Astrocyte (in vitro differentiated cells and primary cell): ENCODE measurements at places on chromosomes 12 and 14. TPM values are rescaled to one million over a fixed set of nuclear protein-coding genes. Genes with fewer than 3 reads are reported as not detected.

DNA sequence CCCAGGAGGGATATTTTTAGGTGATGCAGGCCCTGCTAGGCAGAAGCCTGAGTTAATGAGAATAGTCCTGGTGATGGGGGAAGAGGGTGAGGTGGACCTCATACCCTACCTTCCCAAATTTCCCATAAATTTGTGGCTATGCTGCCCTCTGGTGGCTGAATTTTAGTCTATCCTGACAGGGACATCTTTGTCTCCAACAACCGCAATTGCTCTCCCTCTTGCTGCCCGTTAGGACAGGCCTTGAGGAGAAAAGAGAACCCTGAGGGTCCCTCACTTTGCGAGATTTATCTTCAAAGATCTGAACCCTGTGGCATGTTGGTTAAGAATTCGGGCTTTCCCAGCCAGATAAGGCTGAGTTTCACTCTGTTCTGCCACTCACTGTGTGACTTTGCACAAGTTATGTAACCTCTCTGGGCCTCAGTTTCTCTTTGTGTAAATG, 9.8 kb upstream of the ZNF385A start:
- peak; percentile 14 for DNase-seq
- no peak overlapping the region for H3K27ac ChIP-seq
- no peaks in the 10 kb centered on the region for H3K4me1 ChIP-seq
- H3K4me3 ChIP-seq, result no peak overlapping the region

DNA sequence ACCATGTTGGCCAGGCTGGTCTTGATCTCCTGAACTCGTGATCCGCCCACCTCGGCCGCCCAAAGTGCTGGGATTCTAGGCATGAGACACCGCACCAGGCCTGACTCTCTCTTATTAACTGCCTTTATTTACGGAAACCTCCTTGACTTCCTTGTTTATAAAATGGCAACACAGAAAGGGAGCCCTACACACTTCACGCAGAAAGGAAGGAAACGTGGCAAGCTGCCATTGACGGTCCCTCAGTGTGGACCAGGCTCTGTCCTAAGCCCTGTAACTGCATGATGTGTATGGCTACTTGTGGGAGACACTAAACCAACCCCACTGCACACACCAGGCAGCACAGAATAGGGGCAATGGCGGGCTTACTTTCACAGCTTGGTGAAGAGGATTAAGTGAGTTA, 11.7 kb downstream of the CINP start:
- H3K4me1 ChIP-seq, result no peaks in the 10 kb centered on the region
- peaks cover 20% of the 10 kb centered on the region for H3K36me3 ChIP-seq
- H3K27me3 ChIP-seq, result no peaks in the 10 kb centered on the region
- no peak for DNase-seq
- H3K27ac ChIP-seq, result no peak overlapping the region
- no peak overlapping the region for H3K4me3 ChIP-seq

DNA sequence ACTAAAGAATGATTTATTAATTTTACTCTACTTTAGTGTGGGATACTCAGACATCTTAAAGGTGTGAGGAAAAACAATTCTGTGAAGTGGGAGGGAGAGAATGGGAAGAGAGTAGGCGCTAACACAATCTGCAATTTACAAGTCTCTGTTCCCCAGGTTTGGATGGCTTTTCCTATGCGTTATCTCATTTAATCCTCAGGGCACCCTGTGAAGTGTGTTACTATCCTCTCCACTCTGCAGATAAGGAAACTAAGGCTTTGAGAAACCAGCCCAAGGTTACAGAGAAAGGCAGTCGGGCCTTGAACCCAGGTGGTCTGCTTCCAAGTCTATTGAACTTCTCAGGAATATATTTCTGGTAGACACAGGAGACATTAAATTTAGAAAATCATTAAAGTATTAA, 36.2 kb upstream of the TUBA1C start:
- H3K4me3 ChIP-seq, result no peak overlapping the region
- no peak for DNase-seq

- no peaks in the 10 kb centered on the region for H3K36me3 ChIP-seq
- no peaks in the 10 kb centered on the region for H3K4me1 ChIP-seq
Measured at GRCh38 chr12:2634471-2634870, 160.3 kb upstream of the FKBP4 start.

- no peaks in the 10 kb centered on the region for H3K4me1 ChIP-seq
- no peaks in the 10 kb centered on the region for H3K27me3 ChIP-seq
- peaks cover 2% of the 10 kb centered on the region for H3K36me3 ChIP-seq
- peak; percentile 35 for DNase-seq
- no peak overlapping the region for H3K4me3 ChIP-seq
- peak overlapping the region; percentile 75 for H3K27ac ChIP-seq
Measured at GRCh38 chr14:100871234-100872186, 32.0 kb downstream of the RTL1 start.

DNA sequence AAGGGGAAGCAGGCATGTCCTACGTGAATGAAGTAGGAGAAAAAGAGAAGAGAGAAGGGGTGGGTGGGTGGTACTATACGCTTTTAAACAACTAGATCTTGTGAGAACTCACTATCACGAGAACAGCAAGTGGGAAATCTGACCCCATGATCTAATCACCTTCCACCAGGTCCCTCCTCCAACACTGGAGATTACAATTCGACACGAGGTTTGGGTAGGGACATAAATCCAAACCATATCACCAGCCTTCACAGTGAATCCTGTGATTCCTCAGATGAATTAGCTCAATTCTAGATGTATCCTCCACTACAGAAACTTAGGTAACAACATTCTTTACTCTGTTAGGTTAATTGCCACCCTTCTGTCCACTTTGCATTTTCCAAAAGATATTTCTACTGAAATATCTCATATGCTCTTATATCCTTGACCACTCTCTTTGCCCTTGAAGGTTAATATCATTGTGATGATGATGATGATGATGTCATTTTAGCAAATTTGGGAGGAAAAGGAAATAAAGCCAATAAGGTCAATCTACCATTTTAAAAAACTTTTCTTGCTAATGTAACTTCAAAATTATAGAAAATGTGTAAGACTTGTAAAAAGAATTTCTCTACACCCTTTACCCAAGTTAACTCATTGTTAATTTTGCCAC, 23.2 kb upstream of the CCNT1 start:
- no peaks in the 10 kb centered on the region for H3K36me3 ChIP-seq
- peaks cover 11% of the 10 kb centered on the region for H3K27me3 ChIP-seq
- no peak for DNase-seq

GRCh38 chr12:104219908-104220404, 4.4 kb downstream of the TXNRD1 start:
- H3K4me3 ChIP-seq, result peak overlapping the region; percentile 43
- H3K27me3 ChIP-seq, result no peaks in the 10 kb centered on the region
- H3K36me3 ChIP-seq, result no peaks in the 10 kb centered on the region
- peaks cover 19% of the 10 kb centered on the region for H3K4me1 ChIP-seq
- DNase-seq, result peak; percentile 68
- H3K27ac ChIP-seq, result peak overlapping the region; percentile 93

DNA sequence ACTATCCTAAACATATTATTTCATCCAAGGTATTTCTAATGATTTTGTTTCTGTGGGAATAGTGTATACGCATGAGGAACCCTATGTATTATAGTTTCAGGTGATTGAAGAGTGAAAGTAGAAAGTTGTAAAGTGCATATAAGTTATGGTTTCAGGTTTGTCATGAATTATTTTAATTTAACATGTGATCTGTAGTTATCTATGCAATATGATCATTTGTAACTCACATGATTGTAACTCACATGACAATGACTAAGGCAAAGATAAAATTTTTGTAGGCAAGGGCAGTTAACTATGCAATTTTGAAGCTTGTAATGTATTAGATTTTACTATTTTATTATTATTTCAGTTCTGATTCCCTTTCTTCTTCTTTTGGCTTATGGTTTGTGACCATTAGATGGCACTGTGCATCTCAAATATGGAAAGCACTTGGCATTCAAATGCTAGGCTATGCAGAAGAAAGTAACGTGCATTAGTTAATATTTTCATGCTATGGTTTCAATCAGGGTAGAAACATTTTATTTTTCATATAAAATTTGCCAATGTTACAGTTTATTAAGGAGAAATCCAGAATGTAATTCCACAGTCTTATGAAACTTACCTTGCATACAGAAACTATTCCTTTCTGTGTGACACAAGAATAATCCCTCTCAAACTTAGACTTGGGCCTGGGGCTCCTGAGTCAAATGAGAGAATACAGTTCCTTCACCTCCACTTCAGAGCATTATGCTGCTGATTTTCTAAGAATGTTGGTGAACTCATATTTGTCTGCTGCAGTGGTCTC, 15.8 kb upstream of the TMEM30B start:
- no peaks in the 10 kb centered on the region for H3K36me3 ChIP-seq
- H3K27me3 ChIP-seq, result peaks cover 20% of the 10 kb centered on the region
- no peaks in the 10 kb centered on the region for H3K4me1 ChIP-seq
- no peak overlapping the region for H3K4me3 ChIP-seq
- DNase-seq, result peak; percentile 11
- no peak overlapping the region for H3K27ac ChIP-seq

- H3K36me3 ChIP-seq, result no peaks in the 10 kb centered on the region
- no peak overlapping the region for H3K27ac ChIP-seq
- no peaks in the 10 kb centered on the region for H3K27me3 ChIP-seq
- no peak for DNase-seq
Measured at GRCh38 chr12:76916170-76916540, 37.3 kb upstream of the CSRP2 start.

- H3K27ac ChIP-seq, result no peak overlapping the region
- no peak overlapping the region for H3K4me3 ChIP-seq
- H3K4me1 ChIP-seq, result no peaks in the 10 kb centered on the region
- DNase-seq, result no peak
Measured at GRCh38 chr12:66399911-66400306, 97.6 kb downstream of the HELB start.

- no peak overlapping the region for H3K4me3 ChIP-seq
- no peak for DNase-seq
- no peaks in the 10 kb centered on the region for H3K36me3 ChIP-seq
- H3K27me3 ChIP-seq, result no peaks in the 10 kb centered on the region
Measured at GRCh38 chr12:89264837-89265236, 87.5 kb downstream of the DUSP6 start.

DNA sequence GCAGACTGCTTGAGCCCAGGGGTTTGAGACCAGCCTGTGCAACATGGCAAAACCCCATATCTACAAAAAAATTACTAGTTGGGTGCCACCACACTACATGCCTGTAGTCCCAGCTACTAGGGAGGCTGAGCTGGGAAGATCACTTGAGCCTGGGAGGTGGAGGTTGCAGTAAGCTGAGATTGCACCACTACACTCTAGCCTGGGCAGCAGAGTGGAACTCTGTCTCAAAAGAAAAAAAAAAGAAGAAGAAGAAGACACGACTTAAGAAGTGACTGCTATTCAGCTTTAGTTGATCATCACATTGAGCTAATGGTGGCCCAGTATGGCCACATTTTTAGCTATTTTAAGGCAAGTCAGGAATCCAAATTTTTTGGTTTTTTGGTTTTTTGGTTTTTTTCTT, 8.9 kb upstream of the METTL17 start:
- H3K27me3 ChIP-seq, result no peaks in the 10 kb centered on the region
- peaks cover 1% of the 10 kb centered on the region for H3K4me1 ChIP-seq
- DNase-seq, result no peak
- no peaks in the 10 kb centered on the region for H3K36me3 ChIP-seq

GRCh38 chr14:92677087-92677668, 71.2 kb downstream of the LGMN start:
- H3K36me3 ChIP-seq, result no peaks in the 10 kb centered on the region
- H3K27ac ChIP-seq, result no peak overlapping the region
- no peak for DNase-seq
- H3K27me3 ChIP-seq, result no peaks in the 10 kb centered on the region

DNA sequence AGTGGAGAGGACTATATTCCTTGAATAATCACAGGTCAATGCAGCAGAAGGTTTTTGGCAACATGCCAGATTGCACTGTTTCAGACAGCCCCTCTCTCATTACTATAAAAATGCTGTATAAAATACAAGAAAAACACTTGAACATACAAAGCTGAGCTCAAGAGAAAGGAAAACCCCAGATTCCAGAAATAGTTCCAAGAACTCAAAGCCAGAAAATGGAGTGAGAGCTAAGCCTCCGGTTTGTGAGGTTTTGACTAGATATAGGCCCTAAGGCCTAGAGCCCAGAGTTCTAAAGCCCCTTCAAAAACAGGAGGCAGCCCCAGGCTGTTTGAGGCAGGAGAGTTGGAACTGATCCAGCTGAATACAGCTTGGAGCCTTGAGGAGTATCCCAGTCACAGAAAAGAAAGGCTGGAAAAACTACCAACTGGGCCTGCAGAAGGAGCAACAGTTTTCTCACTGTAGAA, 29.4 kb upstream of the ACTN1 start:
- no peak overlapping the region for H3K27ac ChIP-seq
- peaks cover 24% of the 10 kb centered on the region for H3K4me1 ChIP-seq
- no peaks in the 10 kb centered on the region for H3K36me3 ChIP-seq
- no peak overlapping the region for H3K4me3 ChIP-seq
- no peaks in the 10 kb centered on the region for H3K27me3 ChIP-seq
- DNase-seq, result peak; percentile 69

GRCh38 chr12:130139567-130140421, 22.5 kb upstream of the FZD10 start:
- H3K27me3 ChIP-seq, result no peaks in the 10 kb centered on the region
- H3K36me3 ChIP-seq, result no peaks in the 10 kb centered on the region
- no peaks in the 10 kb centered on the region for H3K4me1 ChIP-seq
- no peak overlapping the region for H3K4me3 ChIP-seq
- DNase-seq, result no peak

GRCh38 chr12:49342914-49343731, 3.6 kb upstream of the DNAJC22 start:
- peaks cover 36% of the 10 kb centered on the region for H3K4me1 ChIP-seq
- no peak for DNase-seq
- H3K4me3 ChIP-seq, result peak overlapping the region; percentile 35
- H3K27ac ChIP-seq, result no peak overlapping the region

GRCh38 chr14:99266181-99267178, 5.5 kb downstream of the BCL11B start:
- H3K27ac ChIP-seq, result no peak overlapping the region
- H3K4me3 ChIP-seq, result no peak overlapping the region
- H3K27me3 ChIP-seq, result peaks cover 52% of the 10 kb centered on the region
- no peaks in the 10 kb centered on the region for H3K36me3 ChIP-seq

GRCh38 chr12:90854136-90854689, 100.8 kb downstream of the CCER1 start:
- H3K27me3 ChIP-seq, result no peaks in the 10 kb centered on the region
- no peaks in the 10 kb centered on the region for H3K4me1 ChIP-seq
- peak; percentile 20 for DNase-seq
- H3K27ac ChIP-seq, result no peak overlapping the region

TAS2R31 gene
- total RNA-seq, result 2.2 TPM in 2 replicates

CMA1 gene
- total RNA-seq, result not detected in 2 replicates

LRRC10 gene
- not detected in 2 replicates for total RNA-seq

C1R gene
- 0.86 and 1.6 TPM in 2 replicates for total RNA-seq

BHLHE41 gene
- total RNA-seq, result 2.9 and 4.3 TPM in 2 replicates
